CD14-positive monocyte (primary cell): ENCODE measurements at places on chromosomes 12 and 14. TPM values are rescaled to one million over a fixed set of nuclear protein-coding genes. Genes with fewer than 3 reads are reported as not detected.
A peak's percentile ranks its signal among the peaks of the same experiment; 100 is the strongest.

DNA sequence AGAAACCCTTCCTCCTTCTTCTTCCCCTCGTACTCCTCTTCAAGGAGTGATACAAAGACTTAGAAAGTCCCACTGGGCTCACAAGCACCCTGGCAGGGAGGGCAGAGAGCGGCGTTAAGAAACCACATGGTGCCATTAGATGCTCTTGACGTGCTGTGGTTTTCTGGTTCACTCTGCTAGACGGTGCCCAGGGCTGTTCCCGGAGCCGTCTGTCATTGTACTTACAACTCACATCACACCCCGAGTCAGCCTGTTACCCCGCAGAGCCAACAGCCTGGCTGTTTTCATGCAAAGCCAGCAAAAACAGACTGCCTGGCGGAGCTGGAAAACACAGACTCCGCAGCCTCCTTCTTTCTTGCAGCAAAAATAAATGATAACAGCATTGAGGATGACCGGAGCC, 232.6 kb upstream of the TBX3 start:
- DNase-seq: no peak

DNA sequence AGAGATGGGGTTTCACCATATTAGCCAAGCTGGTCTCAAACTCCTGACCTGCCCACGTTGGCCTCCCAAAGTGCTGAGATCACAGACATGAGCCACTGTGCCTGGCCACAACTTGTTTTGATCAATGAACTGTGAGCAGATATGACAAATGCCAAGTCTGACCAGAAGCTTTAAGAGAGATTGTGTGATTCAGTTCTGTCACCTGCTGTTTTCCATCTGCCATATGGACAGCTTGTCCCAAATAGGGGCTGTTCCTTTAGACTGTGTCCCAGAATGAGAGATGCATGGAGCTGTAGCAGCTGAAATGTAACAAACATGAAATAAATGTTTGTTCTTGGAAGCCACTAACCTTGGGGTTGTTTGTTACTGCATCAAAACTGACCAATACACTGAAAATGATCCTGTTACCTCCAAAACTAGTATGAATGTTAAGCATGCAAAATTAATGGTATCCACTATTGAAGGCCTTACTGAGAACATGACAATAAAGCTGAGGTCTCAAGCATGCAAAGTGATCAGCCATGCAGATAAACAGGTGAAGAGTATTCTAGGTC, 65.9 kb upstream of the MED13L start:
- DNase-seq: no peak

The SERPINA10 gene
- not detected in 2 replicates for polyA plus RNA-seq

The POMT2 gene
- 1.8 TPM for polyA plus RNA-seq

The KRT80 gene
- polyA plus RNA-seq: 0.18 TPM

The MYH7 gene
- not detected for polyA plus RNA-seq

- DNase-seq: no peak
These were observed 58.6 kb downstream of the ZFC3H1 start for GRCh38 chr12:71605039-71605438.

- no peak for DNase-seq
These were observed 155.5 kb downstream of the KIF21A start for GRCh38 chr12:39287409-39287808.

GRCh38 chr12:110704750-110705149, 15.8 kb upstream of the HVCN1 start:
- no peak for DNase-seq

- DNase-seq: no peak
These were observed 66.5 kb downstream of the C2CD5 start for GRCh38 chr12:22477894-22478287.

The GPR137C gene
- 0.04 and 0.08 TPM in 2 replicates for polyA plus RNA-seq

DNA sequence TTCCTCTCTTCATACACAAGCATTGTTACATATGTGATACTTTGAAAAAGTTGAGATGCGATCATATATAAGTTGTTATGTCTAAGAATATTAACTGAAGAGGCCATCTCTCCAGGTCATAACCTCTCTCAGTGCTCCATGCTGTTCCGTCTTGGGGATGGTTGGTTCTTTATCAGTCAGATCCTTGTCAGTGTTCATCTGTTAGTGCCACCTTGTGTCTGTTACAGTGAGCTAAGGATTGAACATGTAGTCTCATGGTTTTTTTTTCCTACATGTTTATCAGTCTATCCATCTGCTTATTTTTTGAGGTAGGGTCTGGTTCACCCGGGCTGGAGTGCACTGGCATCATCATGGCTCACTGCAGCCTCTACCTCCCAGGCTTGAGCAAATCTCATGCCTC, 30.5 kb downstream of the EP400 start:
- no peak for DNase-seq

DNA sequence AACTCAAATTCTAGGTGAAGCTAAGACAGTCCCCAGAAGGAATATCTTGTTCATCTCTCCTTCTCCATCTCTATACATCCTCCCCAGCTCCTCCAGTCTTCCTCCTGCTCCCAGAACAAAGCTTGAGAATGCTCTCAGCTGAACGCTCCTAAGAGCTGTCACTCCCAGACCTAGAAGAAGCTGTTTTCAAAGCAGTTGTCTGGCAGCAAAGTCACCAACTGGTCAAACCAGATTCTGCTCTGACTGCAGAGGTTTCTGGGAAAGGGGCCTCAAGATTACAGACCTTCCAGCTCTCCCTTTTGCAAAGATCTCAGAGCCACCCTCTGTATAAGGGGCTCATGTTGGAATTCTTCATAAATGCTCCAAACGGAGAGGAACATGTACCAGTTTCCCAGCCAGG, 9.6 kb upstream of the HSPB8 start:
- DNase-seq: no peak

GRCh38 chr14:32947792-32948191, 9.1 kb downstream of the NPAS3 start:
- DNase-seq: no peak

- no peak for DNase-seq
These were observed 152.2 kb upstream of the HIF1A start for GRCh38 chr14:61542848-61543790.

DNA sequence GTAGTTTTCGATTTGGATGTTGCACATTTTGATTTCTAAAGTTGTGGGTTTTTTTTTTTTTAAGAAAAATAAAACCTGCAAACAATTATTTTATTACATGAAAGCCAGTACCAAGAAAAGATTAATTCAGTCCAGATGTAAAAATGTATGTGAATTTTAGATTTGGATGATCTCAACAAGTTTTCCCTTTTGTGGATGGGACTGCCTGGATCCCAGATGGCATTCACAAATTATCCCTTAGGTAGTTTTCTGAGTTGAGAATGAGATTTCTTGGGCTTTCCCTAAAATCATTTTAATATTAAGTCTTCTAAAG, 2.8 kb downstream of the FRMD6 start:
- no peak for DNase-seq

DNA sequence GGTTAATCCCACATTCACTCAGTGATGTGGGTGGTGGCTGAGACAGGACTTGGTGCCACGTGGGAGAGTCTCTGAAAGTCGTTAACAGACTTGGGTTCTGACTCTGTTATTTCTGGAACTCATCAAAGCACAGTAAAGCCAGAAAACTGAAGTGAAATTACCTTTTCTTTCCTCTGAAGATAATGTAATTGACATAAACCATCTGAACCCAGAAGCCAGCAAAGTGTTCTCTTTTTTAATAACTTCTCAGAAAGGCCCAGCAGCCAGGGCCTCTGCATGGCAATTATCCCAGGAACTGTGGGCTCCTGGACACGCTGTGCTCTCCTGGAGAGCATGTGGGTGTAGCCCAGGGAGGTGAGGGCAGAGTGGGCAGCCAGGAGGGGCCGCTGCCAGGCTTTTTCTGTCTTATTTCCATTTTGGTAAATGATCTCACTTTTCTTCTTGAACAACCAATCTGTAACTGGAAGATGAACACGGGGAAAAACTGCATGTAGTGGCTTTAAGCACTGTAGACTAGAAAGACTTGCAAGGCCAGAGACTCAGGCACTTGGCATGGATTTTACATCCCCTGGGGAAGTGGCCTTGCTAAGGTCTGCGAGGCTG, 444.1 kb upstream of the TMEM132C start:
- DNase-seq: no peak

DNA sequence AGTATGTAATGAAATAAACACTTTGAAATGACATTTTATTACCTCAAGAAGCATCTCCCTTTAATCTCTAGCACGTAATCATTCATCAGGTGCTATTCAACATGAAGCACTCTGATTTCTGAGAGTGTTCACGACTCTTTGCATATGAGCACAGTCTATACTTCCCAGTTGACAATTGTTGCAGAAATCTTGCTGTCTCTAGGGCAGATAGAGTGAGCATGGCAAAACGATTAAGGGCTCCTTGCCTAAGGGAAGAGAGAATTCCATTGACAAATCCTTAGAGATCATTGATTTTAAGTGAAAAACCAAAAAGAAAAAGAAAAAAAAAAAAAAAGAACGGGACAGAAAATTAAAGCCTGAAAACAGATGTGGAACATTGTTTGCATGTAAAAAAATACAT, 107.6 kb downstream of the C12orf50 start:
- no peak for DNase-seq

GRCh38 chr12:19712041-19712440, 272.7 kb downstream of the AEBP2 start:
- no peak for DNase-seq

GRCh38 chr12:7075518-7075917, 15.0 kb downstream of the C1S start:
- no peak for DNase-seq

DNA sequence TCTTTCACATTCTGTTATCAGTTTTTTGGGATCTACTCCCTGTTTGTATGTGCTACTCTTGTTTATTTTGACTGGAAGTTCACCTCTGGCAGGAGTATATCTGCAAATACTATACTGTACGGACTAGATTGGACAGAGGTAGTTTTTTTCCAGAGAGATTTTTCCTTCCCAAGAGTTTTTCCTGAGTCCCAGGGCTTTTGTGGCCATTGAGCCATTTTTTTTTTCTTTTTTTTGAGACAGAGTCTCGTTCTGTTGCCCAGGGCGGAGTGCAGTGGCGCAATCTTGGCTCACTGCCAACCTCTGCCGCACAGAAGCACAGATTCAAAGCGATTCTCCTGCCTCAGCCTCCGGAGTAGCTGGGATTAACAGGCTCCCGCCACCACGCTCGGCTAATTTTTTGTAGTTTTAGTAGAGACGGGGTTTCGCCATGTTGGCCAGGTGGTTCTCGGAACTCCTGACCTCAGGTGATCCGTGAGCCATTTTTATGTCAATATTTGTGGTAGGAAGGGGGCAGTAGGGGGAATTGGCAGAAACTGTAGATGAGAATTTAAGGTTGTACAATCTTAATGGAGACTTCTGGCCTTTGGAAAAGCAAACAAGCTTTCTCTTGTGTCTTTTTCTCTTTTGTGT, 19.4 kb downstream of the KTN1 start:
- peak; percentile 15 for DNase-seq

GRCh38 chr12:108141600-108142130, 12.6 kb downstream of the WSCD2 start:
- no peak for DNase-seq

The DTX1 gene
- not detected for polyA plus RNA-seq

DNA sequence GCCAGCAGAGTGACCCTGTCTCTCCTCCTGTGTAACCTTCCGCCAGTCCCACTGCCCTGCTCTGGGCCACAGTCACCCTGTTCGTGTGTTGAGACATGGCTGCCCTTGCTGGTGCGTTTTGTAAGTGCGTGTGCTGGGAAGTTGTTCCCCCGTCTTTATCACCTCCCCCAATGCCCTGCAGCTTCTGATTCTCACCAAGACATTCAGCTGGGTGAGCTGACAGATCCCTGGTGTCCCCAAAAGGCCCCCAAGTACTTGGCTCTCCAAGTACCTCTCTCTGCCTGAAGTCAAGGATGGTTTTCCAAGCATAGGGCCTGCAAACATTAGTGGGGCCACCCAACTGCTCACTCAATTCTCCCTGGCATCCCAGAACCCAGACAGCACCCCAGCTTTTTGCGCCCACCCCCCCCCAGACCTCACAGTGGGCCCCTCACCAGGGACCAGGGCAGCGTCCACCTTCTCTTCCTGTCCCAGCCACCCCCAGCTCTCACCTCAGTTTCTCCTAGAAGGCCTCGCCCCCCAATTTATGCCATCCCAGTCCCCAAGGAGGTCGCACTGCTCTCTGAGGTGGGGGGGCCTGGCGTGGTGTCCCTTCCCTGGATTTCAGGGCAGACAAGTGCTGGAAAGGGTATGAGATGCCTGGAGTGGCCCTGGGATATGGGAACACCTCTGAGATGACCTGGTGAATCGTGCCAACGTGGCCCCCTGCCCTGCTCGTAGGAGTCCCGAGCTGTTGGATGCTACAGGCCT, 51.8 kb upstream of the EML1 start:
- DNase-seq: no peak

The CCDC88C gene
- 11.6 TPM for polyA plus RNA-seq

GRCh38 chr12:94305130-94305957, 154.3 kb downstream of the CEP83 start:
- no peak for DNase-seq

- peak; percentile 37 for DNase-seq
These were observed at the start of gene PROX2 for GRCh38 chr14:74875941-74876913. Gene PROX2 (minus strand): TSS chr14:74876145. CDS start chr14:74863834, 12,311 bp downstream.

- DNase-seq: no peak
These were observed 43.5 kb downstream of the NEUROD4 start for GRCh38 chr12:55063291-55063690.

GRCh38 chr12:27048822-27049752, 26.7 kb downstream of the MED21 start:
- no peak for DNase-seq

The TMEM106C gene
- polyA plus RNA-seq: 4.4 and 9.0 TPM in 2 replicates

DNA sequence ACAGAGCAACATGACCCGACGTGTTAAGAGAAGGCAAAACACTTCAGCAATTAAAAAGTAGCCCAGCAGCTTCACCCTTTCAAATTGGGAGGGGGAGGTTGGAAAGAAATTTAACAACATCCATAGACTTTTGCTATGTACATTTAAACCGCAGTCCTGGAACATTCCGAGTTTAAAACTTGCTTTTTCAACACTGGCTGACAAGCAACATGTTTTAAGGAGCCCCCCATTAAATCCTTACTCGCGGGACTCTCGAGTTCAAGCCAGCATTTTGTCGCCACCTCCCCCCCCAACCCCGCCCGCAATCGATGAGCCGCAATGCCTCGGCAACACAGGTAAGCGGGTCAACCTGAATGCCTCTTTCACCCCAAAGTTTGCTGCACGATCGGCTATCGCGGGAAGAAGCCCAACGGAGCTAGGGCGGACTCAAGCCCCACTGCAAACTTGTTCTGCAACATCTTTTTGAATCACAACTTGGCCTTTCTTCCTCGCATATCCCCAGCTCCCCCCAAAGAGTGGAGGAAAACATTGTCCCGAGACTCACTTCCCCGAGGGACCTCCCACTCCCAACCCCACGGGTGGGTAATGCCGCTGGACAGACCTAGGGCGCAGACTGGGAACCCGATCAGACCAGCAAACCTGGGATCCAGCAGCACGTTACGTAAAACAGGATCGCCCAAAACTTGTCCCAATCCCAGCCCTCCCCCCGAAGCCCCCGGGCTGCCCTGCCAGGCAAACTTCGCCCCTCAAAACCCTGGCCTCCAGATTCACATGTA, 777 bp downstream of the ZFP36L1 start:
- DNase-seq: no peak

- no peak for DNase-seq
These were observed 215.8 kb upstream of the DIO2 start for GRCh38 chr14:80427101-80427500.

DNA sequence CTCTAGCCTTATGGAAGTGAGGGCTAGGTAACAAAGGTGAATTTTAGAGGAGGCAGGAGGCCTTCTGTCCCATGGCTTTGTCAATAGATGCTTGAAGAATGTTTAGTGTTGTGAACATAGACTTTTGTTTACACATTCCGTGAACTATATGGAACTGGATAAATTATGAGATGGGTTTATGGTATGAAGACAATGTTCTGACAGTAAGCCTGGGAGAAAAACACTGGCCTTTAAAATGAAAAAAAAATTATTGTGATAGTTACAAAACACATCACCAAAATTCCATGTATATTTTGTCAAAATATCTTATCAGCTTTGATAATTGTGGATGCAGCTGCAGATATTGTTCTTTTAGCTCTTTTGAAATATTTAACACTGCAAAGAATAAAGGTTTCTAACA, 251.5 kb upstream of the DCN start:
- no peak for DNase-seq

The KRT75 gene
- polyA plus RNA-seq: not detected
